ENCODE measurements at places on chromosomes 7 and 10.
A peak's percentile ranks its signal among the peaks of the same experiment; 100 is the strongest.

DNA sequence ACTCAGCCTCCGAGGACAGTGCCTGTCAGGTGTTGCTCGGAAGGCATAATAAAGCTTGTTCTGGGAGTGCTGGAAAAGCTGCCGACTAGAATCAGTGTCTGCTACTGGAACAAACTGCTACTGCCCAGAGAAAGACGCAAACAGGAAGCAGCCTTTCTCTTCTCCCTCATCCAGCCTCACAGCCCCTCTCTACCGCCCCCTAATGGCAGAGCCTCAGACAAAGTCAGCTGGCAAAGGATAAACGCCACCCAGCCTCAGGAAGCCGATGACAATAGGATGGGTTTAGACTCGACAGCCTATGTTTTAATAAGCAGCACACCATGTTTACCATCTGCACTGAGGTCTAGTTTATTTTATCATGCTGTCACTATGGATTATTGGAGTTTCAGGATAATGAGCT, 169.5 kb upstream of the LYZL1 start:
- peak; percentile 6 for DNase-seq

- DNase-seq: no peak
These were observed 34.7 kb upstream of the GJD4 start for GRCh38 chr10:35570397-35570796.

- no peak for DNase-seq
These were observed 183.0 kb upstream of the ANK3 start for GRCh38 chr10:60572511-60573194.

DNA sequence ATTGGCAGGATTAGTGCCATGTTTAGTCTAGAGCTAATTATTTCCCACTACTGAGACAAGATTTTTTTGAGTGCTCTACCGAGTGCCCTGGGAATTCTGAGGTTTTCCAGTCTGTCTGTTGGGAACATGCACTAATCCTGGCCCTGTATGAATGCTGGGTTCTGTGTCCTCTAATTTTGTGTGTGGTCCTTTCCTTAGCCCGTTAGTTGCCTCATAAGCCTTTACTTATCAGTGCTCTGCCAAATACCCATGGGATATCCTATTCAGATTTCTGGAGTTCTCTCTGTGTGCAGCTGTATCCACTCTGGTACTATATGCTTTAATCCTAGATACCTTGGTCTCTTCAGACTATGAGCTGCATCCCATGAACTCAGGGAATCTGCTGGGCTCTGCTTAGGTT, 13.1 kb downstream of the CSGALNACT2 start:
- DNase-seq: no peak

- DNase-seq: no peak
These were observed 60.5 kb downstream of the RSU1 start for GRCh38 chr10:16756561-16757221.

- DNase-seq: no peak
These were observed 39.9 kb downstream of the UNC5B start for GRCh38 chr10:71252220-71252619.

GRCh38 chr10:129274748-129275474, 192.1 kb upstream of the MGMT start:
- no peak for DNase-seq

- DNase-seq: no peak
These were observed 57.0 kb downstream of the DNAJC12 start for GRCh38 chr10:67780759-67781538.

- DNase-seq: peak; percentile 28
These were observed 25.7 kb upstream of the GGCT start for GRCh38 chr7:30530373-30530772.

- peak; percentile 55 for DNase-seq
These were observed 6.0 kb upstream of the FAM170B start for GRCh38 chr10:49139846-49140195.

DNA sequence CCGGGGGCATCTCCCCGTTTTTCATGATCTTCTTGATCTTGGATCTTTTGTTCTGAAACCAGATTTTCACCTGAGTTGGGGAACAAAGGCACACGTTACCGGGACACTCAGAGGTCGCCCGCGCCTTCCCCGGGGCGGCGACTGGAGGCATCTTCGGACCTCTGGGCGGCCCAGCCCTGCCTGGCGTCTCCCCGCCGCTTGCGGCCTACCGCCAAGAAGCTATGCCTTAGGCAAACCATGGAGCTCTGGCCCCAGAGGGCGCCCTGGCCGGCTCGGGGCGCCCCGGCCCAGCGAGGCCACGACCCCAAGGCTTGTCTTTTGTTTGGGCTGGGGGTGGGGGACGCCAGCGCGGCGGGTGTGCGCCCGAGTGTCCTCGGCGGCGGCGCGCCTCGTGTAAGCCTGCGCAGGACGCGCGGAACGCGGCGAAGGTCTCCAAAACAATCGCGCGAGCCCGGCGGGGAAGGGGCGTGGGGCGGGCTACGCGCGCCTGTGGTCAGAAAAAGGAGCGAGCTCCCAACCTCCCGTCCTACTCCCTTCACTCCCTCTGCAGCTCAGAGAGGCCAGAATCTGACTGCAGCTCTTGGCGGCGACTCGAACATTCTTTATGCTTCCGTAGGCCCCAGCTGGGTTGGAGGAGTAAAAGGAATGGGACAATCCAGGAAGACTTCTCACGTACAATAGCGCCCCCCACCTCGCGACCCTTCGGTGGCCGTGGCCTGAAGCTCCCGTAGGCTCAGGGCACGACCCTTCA, 3.5 kb downstream of the DLX5 start:
- DNase-seq: no peak

GRCh38 chr10:59018977-59019376, 157.5 kb upstream of the PHYHIPL start:
- DNase-seq: no peak

DNA sequence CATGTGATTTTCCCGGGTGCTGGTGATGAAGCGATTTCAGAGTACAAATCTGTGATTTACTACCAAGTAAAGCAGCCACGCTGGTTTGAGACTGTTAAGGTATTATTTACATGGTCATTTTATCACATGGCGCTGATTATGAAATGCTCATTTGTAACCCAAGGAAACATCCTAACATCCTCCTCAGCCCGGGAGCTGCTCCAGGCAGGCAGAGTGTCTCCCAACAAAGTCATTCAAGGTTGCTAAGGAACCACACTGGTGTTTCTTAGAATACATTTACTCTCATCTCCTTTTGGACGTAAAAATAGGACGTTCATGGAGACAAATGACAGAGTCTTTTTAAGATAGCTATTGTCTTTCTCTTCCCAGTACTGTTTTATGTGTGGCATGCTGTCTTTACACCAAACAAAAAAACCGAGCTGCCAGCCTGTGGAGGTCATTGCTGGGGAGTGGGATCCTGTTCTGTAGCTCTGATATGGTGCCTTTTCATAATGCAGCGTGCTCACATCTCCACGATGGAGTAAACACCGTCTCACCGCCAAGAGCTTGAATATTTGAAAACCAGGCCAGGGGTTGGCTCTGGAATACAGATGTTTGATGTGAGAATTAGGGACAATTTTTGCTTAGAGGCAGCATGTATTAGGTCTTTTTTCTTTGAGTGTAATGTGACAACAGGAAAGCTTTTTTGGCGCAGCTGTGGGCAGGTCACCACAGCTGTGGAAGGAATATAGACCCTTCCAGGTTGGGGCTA, 119.6 kb downstream of the DOCK1 start:
- no peak for DNase-seq

GRCh38 chr10:26269754-26270153, 53.2 kb downstream of the GAD2 start:
- peak; percentile 36 for DNase-seq

DNA sequence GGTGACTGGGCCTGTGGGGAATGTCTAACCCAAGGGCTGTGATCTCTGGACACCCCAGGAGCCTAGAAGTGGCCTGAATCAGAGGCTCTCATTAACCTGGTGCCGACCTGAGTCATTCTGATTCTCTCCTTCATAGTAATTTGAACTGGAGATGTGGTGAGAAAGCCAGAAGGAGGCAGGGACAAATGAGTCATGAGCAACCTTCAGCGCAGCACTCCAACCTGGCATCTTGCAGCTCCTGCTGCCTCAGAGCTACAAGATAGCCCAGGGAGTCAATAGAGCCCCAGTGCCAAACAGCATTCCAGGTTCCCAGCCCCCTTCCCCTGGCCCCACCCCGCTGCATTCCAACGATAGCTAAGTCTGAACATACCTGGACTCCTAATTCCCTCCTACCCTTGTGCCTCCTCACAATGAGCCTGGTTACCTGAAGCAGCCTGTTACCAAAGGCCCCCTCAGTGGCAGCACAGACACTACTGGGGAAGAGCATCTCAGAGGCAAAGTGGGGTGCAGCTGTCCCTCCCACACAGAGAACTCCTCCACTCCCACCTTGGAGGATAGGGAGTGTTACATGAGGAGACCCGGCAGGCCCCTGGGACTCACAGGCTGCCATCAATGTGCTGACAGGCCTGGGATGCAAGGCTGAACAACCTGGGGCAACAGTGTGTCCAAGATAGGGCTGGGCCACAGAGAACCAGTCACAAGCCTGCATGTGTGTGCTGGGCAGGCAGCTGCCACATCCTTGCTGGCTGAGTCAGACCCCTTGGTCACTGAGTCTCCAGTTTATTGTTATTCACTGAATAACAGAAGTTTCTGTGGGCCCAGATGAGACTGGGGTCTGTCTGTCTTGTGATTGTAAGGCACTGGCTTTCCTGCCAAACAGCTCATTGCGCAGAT, 76.8 kb upstream of the LEP start:
- DNase-seq: no peak

GRCh38 chr7:47332213-47332612, 249.7 kb downstream of the TNS3 start:
- no peak for DNase-seq

DNA sequence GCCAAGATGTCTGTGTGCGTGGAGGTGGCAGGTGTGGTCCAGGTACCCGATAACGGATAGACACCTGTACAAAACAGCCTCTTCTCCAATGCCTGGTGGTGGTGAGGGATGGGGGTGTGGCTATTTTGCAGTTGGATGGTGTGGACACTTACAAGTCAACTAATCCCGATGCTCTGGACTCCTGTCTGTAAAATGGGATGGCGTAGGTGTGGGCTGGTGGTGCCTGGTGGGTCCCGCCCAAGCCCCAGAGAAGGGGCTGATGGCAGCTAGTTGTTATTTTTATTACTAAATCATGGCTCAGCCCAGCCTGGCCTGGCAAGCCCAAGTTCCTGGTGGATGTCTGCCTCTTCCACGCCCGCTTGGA, 22.3 kb downstream of the GTF2IRD1 start:
- no peak for DNase-seq

GRCh38 chr7:115475206-115475605, 553.3 kb downstream of the MDFIC start:
- no peak for DNase-seq

- no peak for DNase-seq
These were observed 309.0 kb downstream of the GPAM start for GRCh38 chr10:111874576-111874975.

- DNase-seq: no peak
These were observed 32.9 kb downstream of the CDC123 start for GRCh38 chr10:12228851-12229250.

DNA sequence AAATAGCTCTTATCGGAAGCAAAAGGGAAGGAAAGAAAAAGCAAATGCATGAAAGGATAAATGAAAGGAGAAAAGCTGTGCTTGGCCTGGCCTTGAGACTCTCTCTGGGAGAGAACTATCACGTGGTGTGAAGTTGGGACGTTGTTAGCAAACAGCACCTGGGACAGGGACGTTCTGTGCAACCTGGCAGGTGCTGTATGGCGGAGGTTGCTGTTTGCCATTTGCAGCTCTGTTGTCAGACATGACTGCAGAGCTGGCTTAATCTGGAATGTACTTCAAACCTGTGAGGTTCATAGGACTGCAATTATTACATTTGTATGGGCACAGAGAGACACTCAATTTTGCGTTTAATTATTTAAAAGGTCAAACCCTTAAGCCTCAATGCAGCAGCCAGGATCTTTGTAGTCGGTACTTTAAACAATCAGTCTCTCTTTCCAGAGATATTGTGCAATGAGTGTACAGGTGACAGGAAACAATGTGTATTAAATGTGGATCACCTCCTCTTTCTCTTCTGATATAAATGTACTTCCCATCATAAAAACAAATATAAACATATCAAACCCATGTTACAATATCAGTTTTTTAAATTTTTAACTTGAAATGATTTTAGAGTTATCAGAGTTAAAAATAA, 800.5 kb upstream of the KCND2 start:
- DNase-seq: no peak

- no peak for DNase-seq
These were observed 41.8 kb upstream of the ELN start for GRCh38 chr7:73986158-73986631.

DNA sequence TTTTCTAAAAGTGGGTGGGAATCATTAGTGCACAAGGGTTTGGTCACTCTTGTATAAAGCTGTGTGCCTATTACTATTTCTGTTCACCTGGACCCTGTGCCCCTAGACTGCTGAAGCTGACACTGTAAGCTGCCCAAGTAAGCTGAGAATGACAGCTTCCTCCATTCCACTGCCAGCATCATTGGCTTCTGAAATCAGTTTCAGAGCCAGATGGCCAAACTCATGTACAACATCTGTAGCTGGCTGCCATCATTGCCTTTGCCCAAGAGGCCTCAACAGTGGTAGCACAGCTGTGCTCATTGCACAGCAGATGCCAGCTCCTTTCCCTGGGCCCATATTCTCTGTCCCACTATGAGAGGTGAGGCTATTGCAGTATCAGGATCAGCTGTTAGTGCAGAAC, 165.7 kb downstream of the CPEB3 start:
- DNase-seq: no peak

DNA sequence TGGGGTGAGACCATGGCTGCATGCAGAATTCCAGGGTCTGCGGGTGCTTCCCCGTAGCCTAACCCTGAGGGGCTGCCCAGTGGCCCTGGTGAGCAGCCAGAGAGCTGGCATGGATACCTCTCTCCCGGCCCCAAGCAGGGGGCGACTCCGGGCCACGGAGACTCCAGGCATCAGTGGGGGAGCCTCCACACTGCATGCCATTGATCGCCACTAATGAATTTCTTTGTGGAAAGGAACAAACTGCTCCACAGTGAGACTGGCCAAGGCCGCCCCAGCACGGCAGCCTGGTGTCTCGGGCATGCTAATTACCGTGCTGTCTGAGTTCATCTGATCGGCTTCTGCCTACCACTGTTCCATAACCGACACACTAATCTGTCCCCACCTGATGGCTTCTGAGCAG, 184.4 kb downstream of the GRID1 start:
- no peak for DNase-seq

DNA sequence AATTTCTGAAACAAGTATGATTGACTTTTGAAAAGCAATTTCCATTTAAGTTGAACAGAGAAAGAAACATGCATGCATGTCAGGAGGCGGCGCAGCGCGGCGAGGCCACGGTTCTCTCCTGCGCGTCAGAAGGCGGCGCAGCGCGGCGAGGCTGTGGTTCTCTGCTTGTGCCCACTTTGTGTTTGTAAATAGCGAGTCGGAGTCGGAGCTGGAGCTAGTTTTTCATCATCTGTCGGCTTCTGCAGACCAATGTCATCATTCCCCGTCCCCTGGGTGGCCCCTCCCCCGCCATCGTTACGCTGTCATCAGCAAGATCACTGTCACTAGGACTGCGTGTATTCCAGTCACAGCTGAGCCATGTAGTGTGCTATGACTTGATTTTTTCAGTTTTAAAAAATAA, 49.2 kb downstream of the INPP5A start:
- no peak for DNase-seq
